ENCODE measurements at places on chromosomes 2 and 18.

DNA sequence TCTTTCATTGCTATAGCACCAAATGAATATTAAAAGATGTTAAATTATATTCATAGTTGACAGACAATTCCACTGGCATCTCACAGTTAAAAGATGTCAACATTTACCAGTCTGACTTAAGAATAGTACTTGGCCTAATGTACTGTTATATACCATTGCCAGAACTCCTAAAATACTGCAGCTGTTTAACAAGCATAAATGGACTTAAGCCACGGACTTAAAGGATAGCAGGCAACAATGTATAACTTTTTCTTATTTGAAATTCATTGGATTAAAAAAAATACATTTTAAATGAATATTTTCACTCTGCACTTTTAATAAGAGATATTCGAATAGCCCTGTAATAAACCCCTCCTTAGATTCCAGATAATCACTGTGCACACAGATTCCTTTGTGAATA is 3.8 kb downstream of the TCF4 start:
- no peak for DNase-seq

GRCh38 chr2:128026448-128027277 is 1.2 kb downstream of the SAP130 start:
- no peak for DNase-seq

GRCh38 chr18:43078478-43079092 is 36.9 kb downstream of the RIT2 start:
- DNase-seq: no peak

DNA sequence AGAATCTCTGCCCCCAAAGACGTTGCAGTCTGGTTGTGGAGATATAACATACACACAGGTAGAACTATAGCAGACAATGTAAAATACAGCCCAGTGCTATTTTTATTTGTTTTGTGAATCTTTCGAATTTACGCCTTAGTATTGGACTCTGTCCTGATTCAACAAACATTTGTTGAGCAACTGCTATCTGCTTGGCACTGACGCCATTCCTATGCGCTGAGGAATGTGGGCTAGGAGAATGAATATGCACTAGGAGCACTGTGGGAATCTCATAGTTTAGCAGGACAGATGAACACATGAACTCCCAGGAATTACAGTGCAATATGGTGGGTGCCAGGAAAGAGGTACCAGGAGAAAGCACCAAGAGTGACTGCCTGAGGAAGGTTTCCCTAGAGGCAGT is 181.7 kb upstream of the SIX3 start:
- no peak for DNase-seq

DNA sequence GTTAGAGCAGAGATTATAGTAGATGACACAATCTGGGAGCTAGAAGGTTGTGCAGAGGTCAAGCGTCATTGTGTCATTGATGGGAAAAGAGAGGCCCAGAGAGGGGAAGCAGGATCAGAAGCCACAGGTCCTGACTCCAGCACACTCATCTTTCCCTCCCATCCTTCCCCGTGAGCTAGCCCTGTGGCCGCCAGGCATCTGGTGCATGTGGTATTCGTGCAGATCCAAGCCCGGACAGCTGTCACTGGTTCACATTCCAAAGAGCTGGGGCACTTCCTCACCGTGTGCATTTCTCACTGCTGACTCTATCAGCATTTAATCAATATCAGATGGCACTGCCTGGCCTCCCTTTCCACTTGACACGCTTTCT is 94.1 kb upstream of the THOC1 start:
- DNase-seq: no peak

Measured in NCI-H774 (cell line).